ENCODE measurements at places on chromosomes 3 and 15.
A peak's percentile ranks its signal among the peaks of the same experiment; 100 is the strongest.

- no peak for DNase-seq
Measured at GRCh38 chr3:32398531-32398930, 6.9 kb downstream of the CMTM7 start.

- no peak for DNase-seq
Measured at GRCh38 chr15:80426316-80426715, 22.1 kb downstream of the ARNT2 start.

GRCh38 chr15:51848811-51849210 lies 19.4 kb downstream of the TMOD3 start:
- DNase-seq = no peak

- DNase-seq = no peak
Measured at GRCh38 chr3:111858642-111859041, 423 bp upstream of the PHLDB2 start.

GRCh38 chr3:58308728-58309127 lies 2.4 kb downstream of the HTD2 start:
- DNase-seq = no peak

- peak; percentile 71 for DNase-seq
Measured at GRCh38 chr3:123799544-123800361, 84.4 kb downstream of the MYLK start.

- no peak for DNase-seq
Measured at GRCh38 chr3:65961733-65962132, 77.0 kb downstream of the MAGI1 start.

- no peak for DNase-seq
Measured at GRCh38 chr3:64998317-64998716, 310.5 kb upstream of the ADAMTS9 start.

DNA sequence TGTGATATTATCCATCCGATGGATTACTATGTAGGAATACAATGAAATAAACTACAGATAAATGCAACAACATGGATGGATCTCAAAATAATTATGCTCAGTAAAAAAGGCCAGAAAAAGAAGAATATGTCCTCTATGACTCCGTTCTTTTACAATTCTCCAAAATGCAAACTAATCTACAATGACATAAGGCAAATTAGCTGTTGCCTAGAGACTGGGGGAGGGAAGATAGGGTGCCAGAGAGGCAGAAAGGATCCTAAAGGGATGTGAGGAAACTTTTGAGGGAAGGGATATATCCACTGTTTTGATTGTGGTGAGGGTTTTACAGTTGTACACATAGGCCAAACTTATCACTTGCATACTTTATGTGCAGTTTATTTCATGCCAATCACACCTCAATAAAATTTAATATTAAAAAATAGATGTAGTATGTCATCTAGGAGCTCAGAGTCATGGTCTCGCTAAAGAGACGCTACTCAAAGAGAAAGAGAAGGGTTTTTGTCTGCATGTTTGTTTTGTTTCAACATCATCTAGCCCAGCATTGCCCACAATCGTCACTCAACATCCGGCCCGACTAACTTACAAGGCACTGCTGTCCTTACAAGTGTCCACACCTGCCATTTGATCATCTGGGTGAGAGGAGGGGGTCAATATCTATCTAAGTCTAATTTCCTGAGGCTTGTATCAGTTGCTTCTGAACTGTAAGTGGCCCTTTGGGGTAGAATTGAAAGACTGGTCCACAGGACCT lies 29.5 kb downstream of the HES1 start:
- no peak for DNase-seq

GRCh38 chr3:172137287-172138192 lies 98.2 kb downstream of the FNDC3B start:
- DNase-seq = no peak

GRCh38 chr3:11551036-11551435 lies 92.7 kb downstream of the VGLL4 start:
- DNase-seq = no peak

DNA sequence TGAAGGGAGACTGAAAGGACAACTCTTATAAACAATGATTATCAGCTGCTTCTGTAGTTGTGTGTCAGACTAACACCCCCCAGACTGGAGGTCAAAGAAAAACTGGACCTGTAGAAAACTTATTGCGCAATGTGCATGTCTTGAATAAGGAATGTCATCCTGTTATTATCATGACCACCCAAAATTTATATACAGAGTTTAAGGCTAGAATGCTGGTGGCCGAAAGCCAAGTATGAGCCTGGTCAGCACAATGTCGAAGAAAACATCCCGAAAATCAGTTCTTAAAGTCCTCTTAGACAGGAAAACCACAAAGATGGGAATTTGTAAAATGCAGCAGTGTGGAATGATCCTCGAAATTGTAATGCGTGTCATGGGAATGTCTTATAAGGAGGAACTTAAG lies 29.3 kb downstream of the RFTN1 start:
- DNase-seq = no peak

DNA sequence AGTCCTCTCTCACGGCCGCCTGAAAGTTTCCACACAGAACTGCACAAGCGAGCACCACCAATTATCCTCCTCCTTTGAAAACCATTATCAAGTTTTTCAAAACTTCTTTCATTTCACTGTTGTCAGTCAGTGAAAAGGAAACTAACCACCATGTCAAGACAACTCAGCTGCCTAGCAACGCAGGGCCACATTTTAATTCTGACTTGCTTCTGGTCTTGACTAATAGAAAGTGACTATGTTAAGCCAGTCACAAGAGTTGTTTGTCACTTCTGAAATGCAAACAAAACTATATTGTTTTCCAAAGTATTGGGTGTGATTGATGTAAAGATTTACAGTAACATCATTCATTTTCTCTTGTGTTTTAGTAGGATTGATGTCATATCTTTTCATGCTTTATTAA lies 612.8 kb upstream of the AGTR1 start:
- no peak for DNase-seq

GRCh38 chr3:30778933-30779332 lies 115.5 kb downstream of the GADL1 start:
- no peak for DNase-seq

DNA sequence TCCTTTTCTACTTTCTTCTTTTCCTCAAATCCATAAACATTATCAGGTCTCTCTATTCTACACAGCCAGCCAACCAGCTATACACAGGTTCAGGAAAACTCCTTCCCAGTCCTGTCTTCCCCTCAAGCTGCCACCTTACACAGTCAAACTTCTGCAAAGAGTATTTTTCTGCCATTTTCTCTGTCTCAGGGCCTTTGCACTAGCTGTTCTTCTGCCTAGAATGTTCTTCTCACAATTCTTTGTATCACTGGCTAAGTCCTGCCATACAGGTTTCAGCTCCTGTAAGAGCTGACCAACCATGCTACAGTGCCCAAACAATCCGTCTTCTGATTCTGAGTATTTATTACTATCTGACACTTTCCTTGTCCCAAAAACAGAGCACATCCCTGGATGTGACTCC lies 278.3 kb upstream of the ICE2 start:
- no peak for DNase-seq

DNA sequence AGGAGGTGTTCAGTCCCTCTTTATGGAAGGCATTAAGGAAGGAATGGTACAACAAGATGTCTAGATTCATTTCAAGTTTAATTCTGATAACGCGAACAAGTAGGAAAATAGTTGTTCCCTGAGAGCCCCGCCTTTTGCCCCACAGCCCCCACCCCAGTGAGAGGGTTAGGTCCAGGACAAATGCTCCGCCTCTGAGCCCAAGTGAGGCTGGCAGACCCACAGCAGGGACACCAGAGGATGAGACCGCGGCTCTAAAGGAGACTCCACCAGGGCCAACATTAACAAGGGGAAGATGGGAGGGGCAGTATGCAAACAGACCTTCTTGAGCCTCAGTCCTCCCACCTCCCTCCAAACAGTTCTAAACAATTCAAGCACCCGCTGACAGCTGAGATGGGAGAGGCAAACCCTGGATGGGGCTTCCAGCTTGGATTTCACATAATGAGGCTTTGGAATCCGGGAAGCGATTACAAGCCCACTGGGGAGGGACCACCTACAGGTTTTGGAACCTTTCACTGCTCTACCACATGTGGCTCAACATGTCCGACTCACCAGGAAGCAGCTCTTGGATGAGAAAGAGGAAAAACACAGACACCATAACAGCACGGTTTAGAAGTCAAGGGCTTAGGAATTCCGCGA lies 42.9 kb upstream of the IREB2 start:
- DNase-seq = no peak

DNA sequence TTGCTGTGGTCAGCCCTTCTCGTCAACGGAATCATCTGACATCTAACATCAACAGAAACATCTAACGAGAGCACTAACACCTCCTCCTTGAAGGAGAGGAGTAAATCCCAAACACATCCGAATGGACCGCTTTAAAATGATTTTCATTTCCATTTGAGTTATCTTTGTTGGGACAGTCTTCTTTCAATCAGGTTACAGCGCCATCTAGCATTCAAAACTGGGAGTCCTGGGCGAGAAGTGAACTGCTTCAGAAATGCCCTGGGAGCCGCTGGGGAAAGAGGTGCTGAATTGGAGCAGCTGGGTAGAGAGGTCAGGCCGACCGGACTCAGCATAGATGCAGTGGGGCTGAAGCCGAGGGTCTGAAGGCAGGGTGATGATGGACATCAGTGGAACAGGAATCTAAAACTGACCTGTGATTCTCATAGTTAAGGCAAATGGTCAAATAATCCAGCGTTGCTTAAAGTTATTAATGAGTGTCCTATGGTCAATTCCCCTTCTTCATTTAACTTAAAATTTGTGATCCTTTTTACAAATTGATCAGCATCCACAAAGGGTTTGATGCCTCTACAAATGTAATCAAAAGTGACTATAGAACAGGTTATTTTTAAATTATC lies 170.0 kb upstream of the NDN start:
- DNase-seq = no peak

DNA sequence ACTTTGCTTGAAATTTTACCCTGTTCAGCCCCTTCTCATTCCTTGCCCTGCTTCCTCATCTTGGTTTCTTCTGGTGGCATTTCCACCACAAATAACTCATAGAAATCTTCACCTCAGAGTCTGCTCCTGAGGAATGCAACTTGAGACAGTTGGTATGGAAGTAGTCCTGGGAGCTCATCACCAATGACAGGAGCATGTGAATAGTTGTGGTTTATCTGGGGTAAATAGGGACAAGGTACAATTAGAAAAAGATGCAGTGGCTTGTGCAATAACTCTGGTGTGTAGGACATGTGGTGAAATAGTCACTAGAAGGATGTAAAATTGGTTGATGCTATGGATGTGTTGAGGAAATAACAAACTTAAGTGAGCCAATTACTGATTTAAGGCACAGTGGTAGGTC lies 72.7 kb upstream of the CHRNA7 start:
- no peak for DNase-seq

DNA sequence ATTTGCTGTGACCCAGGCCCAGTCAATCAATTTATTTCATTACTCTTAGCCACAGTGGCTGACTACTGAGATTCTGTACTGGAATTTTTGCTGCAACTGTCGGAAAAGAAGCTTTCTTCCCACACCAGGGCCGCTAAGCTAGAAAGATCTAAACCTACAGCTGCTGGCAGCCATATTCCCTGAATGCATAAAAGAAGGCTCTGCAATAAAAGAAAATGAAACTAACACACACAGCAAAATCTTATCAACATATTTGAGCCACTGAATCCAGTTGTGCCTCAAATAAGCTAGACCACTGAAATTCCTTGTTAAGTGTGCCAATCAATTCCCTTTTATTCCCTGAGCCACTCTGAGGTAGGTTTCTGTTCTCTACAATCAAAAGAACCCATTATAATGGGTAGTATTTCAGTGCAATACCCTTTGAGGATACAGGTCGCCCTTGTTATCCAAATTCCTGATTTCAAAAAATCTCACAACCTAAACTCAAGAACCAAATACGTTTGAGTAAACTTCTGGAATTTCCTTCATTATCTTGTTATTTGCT lies 60.3 kb downstream of the MYO9A start:
- no peak for DNase-seq

DNA sequence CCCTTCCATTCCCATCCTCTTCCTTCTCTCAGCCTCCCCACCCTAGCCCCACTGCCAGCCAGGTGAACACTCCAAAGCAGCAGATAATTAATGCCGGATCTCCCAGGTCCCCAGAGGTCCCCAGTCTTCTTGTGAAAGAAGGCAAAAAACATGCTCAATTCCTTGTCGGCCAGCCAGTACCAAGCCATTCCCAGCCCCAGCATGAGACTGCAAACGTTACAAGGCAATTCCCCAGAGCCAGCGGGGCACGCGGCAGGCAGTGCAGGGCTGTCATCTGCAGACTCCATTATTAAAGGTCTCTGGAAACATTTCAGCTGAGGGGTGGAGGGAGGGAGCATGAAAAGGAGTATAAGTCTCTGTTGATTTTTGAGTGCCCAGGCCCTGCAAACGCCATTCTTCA lies 117.8 kb downstream of the XXYLT1 start:
- DNase-seq = no peak

DNA sequence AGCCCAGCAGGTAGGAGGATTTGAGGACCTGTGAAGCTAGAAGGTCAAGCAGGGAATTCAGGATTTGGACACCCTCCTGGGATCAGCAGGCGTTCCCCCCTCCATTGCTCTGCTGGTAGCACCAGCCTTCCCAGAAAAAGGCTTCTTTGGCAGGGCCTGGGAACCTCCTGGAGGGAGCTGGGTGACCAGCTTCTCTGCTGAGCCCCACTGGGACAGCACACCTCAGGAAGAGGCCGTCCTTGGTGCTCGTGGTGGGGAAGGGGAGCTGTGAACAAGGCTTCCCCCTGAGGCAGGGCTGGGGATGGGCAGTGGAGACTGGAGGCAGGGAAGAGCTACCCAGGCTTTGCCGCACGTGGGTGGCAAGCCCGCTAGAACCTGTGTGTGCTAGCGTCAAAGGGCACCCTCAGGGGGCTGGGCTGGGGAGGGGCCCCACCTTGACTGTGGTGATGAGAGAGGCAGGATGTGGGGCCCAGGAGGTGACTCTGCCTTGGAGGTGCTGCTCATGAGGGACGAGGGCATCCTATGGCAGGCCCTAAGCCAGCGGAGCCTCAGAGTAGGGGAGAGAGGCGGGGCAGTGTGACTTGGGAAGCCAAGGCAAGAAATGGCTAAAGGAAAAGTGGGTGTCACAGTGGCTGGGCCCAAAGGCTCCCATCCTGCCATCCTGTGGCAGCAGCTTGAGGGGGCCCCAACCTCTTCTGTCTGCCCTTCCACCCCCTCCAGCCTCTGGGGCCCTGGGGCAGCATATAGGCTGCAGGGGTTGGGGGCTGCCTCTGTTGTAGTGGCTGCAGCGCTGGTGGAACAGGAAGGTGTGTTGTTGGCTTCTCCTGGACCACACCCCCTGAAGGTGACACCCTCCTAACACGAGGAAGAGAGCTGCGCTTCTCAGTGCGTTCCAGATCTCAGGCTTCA lies 20.7 kb downstream of the KLF13 start:
- no peak for DNase-seq

GRCh38 chr3:196949285-196949619 lies 6.9 kb upstream of the NCBP2 start:
- DNase-seq = no peak

GRCh38 chr15:61828008-61828407 lies 232.2 kb downstream of the VPS13C start:
- DNase-seq = no peak

DNA sequence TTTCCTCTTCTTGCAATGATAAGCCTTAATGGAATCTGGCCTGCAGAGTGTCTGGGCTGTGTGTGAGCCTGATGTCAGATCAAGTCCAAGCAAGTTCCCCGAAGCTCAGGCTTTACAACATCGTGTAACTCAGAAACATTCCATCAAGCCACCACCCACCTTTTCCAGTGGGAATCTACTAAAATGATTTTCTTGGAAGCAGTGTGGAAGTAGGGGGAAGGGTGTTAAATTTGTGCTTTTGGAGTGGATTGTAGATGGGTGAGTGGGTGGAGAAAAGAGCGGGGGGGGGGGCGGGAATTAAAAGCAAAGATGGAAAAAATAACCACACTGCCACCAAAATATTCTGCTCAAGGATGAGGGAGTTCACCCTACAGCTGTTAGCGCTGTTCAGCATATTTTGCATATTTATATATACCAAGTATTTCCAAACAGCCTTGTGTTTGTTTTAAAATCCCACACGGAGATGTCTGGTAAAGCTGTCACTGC lies 53.6 kb downstream of the VGLL3 start:
- DNase-seq = peak; percentile 68

All from keratinocyte (primary cell).